Urothelium cell line (cell line): ENCODE measurements at places on chromosomes 5 and 9.

- no peak for DNase-seq
Measured at GRCh38 chr9:34521406-34522045, 1.3 kb downstream of the ENHO start.

DNA sequence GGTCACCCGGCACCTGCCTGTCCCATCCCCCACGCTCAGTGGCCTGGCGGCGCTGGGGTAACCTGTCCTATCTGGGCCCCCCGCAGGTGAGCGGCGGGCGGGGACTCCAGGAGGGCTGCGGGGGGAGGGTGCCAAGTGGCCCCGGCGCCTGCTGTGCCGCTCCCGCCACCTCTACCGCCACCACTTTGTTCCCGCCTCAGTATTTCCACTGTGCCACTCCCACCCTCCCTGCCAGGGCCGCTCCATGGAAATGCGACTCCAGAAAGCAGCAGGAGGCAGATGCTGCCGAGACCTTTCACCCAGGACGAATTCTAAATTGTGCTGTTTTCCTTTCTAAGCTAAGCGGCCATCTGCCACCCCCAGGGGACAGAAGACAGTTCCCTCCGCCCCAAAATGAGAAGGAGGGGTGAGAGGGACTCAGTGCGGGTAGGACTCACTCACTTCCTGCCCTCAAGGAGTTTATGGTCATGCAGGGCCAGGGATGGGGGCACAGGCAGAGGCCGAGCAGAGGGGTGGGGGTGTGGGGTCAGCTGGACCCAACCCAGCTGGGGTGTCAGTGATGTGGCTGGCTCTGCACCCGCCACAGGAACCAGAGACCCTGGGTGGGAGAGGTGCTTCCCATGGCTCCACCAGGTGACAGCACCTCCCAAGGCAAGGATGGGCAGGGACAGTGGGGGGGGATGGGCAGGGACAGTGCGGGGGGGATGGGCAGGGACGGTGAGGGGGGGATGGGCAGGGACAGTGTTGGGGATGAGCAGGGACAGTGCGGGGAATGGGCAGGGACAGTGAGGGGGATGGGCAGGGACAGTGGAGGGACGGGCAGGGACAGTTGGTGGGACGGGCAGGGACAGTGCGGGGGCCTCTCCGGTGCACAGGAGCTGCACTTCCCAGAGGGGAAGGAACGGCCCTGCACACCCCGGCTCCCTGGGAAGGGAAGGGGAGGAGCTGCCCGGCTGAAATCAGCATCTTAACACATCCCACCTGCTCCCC, 17.8 kb downstream of the NOTCH1 start:
- peak; percentile 72 for DNase-seq

GRCh38 chr5:126369995-126370731, 53.0 kb upstream of the GRAMD2B start:
- no peak for DNase-seq

DNA sequence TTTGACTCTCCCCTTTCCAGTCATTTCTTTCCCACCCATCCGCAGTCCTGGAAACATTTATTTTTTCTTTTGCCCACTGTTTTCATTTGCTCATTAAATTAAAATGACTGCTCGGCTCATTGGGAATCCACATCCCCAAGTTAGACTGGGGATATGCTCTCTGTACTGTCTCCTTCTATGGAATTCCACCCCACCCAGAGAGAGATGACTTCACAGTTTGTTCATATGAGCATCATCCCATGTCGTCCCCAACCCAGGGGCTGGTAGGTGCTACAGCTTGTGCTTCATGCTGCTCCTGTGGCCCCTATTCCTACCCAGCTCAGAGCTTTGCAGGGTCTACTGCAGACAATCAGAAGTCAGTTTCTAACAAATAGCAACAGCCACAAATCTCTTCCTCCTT, 16.5 kb upstream of the RARS1 start:
- no peak for DNase-seq

DNA sequence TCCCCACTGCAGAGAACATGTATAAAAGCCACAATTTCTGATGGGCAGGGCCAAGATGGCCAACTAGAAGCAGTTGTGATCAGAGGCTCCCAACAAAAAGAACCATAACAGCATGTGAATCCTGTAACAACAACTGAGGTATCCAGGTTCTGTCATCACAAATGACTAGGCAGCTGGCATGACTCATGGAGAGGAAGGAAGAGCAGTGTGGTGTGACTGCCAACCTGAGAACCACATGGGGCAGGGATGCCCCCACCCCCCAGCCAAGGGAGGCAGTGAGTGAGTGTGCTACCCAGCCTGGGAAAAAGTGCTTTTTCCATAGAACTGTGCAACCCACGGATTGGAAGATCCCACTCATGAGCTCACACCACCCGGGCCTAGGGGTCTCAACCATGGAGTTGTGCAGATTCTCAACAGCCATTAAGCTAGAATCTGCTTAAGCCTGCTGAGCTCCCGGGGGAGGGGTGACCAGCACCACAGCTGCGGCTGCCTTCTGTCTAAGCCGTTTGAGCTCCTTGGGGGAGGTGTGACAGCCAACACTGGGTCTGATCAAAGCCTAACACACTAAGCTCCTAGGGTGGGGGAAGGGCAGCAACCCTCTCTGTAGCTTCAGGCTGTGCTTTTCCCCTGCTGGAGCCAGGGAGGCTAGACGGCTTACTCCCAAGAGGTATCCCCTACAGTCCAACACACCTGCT, 80.1 kb upstream of the DMAC1 start:
- DNase-seq = peak; percentile 31

GRCh38 chr5:53359916-53360517, 120.4 kb upstream of the FST start:
- DNase-seq = peak; percentile 26

DNA sequence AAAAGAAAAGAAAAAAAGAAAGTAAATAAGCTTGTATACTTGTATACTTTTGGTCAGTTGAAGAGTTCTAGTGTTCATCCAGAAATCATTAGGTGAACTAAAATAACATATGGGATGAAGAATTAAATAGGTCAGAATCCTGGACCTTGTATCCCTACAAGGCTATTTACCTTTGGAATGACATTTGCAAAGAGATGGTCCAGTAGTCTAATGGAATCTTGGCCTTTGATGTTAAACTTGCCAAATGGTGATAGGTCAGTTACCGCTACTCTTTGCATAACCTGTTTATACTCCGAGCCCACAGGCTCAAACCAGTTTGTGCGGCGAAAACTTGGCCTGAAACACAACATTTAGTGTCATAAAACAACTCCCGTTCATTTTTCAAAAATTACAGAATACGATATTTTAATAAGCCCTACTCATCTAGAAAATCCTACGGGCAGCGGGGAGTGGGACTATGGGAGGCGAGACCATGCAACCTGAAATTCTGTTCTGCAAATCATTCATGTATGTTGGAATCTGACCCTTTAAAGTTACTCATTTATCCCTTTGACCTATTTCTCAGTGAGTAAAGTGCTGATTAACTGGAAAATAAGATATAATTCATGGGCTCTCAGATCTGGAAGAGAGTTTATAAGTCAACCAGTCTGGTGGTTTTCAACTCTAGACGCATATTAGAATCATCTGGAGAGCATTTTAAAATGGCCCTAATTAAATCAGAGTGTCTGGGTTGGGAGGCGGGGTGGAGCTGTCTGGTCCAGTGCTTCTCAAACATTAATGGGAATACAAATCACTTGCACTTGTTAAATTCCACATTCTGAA, 38.6 kb downstream of the DMGDH start:
- no peak for DNase-seq

- DNase-seq = no peak
Measured at GRCh38 chr9:130908878-130909355, 12.3 kb upstream of the QRFP start.

DNA sequence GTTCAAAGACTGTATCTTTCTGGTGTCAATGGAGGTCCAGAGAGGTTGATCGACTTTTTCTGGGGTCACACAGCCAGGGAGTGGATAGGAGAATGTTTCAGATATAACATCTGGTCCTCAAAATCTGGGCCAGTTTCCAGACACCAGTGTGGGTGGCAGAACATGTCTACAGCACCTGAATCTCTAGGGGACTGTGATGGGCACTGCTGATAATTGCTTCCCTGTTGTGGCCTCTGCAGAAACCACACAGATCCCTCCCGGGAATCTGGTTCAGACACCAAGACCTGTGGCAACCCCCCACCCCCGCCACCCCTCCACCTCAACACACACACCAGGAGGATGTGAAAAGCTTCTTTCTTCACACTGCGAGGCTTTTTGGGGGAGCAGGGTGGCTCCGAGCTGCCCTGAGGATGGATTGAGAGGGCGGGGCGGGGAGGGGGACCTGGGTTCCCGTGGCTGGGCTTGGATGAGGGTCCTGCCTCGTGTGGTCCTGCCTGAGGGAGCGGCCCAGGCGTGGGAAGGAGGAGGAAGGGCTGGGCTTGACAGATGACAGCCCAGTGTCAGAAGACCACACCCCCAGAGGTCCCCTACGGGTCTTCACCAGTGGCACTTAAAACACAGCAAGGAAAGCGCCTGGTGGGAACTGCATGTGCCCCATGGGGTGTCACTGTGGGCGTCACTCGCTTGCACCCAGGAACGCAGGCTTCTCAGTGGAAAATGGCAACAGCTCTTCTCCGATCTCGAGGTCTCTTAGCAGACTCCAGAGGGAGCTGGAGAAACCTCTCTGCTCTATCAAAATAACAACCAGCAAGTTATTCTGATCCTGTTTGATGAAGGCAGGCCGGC, 55.2 kb downstream of the TRIP13 start:
- no peak for DNase-seq

- no peak for DNase-seq
Measured at GRCh38 chr5:178590141-178590923, at the start of gene COL23A1. TSS of gene COL23A1 (minus strand) at chr5:178590393.

GRCh38 chr9:102986425-102986824, 8.7 kb upstream of the CYLC2 start:
- no peak for DNase-seq

DNA sequence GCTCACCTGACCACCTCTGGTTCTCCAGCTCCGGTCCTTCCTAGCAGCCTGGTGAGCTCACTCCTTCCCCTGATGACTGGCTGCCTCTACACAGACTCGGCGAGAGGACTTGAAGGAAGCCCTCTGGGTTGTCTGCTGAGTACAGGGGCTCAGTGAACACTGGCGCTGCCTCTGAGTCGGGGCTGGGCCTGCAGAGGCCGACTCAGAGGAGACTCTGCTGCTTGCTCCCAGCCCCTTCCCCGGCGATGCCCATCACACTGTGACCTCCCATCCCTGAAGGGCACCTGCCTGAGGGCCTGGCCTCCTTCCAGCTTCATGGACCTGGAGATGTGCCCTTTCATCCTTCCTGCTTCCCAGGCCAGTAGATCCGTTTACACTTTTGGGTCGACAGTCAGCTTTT, 22.0 kb downstream of the CRB2 start:
- no peak for DNase-seq

GRCh38 chr9:13053504-13053903, 226.0 kb downstream of the MPDZ start:
- DNase-seq = no peak

DNA sequence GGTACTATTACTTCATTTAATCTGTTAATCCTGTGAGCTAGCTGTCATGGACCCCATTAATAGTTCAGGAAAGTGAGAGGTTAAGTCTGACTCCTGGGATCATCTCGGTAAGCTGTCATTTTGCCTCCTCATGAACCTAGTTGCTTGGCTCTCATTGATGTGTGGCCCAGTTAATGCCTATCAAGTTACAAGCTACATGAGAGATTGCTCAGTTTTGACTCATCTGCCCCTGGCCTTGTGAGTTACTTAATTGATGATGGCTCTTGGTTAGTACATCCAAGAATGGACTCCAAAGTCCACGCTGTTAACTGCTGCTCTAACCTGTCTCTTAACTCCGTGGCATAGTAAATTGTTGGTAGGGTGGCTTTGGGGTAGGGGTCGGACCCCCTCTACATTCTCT, 23.9 kb downstream of the LARP1 start:
- peak; percentile 18 for DNase-seq

DNA sequence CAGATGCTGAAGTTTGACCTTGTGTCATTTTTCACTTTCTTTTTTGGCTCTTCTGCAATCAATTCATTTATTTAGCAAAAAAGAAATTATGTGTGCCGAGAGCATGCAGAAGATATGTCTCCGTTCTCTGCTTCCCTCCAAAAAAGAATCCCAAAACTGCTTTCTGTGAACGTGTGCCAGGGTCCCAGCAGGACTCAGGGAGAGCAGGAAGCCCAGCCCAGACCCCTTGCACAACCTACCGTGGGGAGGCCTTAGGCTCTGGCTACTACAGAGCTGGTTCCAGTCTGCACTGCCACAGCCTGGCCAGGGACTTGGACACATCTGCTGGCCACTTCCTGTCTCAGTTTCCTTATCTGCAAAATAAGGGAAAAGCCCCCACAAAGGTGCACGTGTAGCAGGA, 2.4 kb downstream of the FGFR4 start:
- DNase-seq = no peak

GRCh38 chr5:51395245-51395644, 12.0 kb downstream of the ISL1 start:
- DNase-seq = no peak
